Thoracic aorta (tissue), 2 donors: ENCODE measurements at places on chromosomes 5 and 9. TPM values are rescaled to one million over a fixed set of nuclear protein-coding genes. Genes with fewer than 3 reads are reported as not detected.

The GBGT1 gene
- 45.5 TPM for total RNA-seq

The LURAP1L gene
- 10.3 TPM for total RNA-seq

The LRRC70 gene
- total RNA-seq, result 4.2 TPM

The PRXL2C gene
- total RNA-seq, result 26.1 TPM

The RASGRF2 gene
- 6.9 TPM for total RNA-seq

The TAF11L12 gene
- total RNA-seq, result not detected

The NEUROG1 gene
- total RNA-seq, result not detected

The FAM169A gene
- total RNA-seq, result 2.2 TPM

The ANP32B gene
- total RNA-seq, result 23.3 TPM

The FRMD3 gene
- total RNA-seq, result 5.2 TPM

The NRARP gene
- total RNA-seq, result 8.5 TPM

The MLANA gene
- total RNA-seq, result not detected

The ADGRD2 gene
- not detected for total RNA-seq

The DEPDC1B gene
- not detected for total RNA-seq

The COL15A1 gene
- total RNA-seq, result 70.4 TPM

The FOXD4 gene
- total RNA-seq, result 0.28 TPM

The SLC36A3 gene
- total RNA-seq, result not detected

DNA sequence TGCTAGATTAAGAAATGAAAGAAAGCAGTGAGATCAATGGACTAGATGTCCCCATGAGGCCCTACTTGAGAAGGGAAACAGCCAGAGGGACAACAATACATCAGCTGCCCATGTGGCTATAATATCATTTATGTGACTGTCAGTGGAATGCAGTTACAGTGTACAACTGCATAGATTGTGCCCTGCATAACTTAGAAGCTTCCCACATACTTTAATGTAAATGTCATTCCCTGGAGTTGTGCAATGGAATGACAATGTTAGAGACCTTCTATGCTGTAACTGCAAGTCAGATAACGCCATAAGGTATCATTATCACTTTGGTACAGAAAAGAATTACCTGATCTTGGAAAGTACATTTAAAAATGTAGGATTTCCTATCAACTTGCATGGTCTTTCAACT, 67.4 kb downstream of the FBN2 start:
- no peak for DNase-seq

GRCh38 chr9:21144603-21145002, 3.0 kb upstream of the IFNW1 start:
- DNase-seq, result no peak

DNA sequence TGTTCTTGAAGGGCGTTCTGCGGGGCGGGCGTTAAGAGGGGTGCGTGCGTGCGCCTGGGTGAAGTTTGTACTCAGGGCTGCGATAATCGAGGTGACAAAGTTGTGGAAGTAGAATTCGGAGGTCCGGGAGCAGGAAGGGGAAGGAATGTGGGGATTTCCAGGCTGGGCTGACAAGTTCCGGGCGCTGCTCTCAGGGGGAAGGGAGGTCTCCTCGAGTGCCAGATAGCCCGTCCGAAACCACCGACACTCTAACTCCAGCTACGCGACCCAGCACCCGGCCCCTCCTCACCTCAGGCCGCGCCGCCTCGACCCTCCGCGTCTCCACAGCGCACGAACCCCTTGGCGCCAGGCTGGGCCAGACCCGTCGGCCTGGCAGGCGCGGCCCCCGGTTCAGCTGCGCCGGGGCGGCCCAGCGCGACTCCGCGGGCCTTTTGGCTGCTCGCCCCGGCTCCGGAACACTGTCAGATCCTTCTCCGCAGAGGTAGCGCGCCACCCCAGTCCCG, at the start of gene IL6ST:
Gene IL6ST (minus strand): TSS at position 469 of the 503 bp plus-strand sequence. CDS start 18,685 bp downstream, outside the sequence.
- DNase-seq, result no peak

GRCh38 chr9:116030517-116030916, 123.1 kb upstream of the PAPPA start:
- no peak for DNase-seq

DNA sequence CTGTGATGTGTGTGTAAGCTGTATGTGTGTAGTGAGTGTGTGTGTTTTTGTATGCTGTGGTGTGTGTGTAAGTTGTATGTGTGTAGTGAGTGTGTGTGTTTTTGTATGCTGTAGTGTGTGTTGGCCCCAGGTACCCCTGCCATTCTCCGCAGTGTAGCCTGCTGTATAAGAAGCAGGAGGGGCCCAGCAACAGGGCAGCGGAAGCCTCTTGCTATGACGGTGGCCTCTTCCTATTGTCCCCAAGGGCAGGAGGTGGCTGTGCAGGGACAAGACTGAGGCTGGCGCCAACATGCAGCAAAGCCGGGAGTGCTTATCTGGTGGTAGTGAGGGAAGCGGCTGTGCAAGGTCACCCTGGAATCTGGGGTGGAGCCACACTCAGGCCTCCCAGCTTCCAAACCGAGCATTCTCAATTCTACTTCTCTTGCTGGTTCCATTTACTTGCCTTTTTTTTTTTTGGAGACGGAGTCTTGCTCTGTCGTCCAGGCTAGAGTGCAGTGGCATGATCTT, 5.1 kb downstream of the SPAAR start:
- no peak for DNase-seq

DNA sequence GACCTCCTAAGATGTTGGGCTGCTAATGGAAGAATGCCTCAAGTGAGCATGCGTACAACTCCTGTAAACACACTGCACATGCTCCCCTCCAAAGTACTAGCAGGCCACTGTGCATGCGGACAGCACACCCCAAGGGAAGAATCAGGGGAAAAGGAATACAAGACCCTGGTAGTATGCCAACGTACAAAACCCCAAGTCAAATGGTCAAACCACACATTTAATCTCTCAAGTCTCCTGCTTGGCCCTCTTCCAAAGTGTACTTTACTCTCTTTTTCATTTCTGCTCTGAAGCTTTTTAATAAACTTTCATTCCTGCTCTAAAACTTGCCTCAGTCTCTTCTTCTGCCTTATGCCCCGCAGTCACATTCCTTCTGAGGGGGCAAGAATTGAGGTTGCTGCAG, 466.4 kb downstream of the DMRTA1 start:
- DNase-seq, result no peak

DNA sequence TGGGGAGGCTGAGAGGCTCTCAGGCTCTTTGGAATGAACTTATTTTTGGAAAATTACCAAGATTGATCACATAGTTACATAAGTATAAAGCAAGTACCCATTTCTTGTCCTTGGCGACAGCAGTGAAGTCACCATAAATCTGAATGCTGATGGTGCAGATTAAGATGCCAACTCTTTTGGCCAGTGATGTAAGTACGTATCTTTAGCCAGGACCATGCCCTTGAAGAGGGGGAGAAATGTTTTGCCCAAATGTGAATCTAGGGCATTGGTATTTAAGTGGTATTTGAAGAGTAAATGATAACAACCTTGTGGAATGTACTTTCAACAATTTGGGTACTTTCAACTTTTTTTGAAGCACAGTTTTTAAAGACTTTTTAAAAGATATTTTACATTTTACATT, 68.2 kb upstream of the RAD23B start:
- DNase-seq, result no peak

GRCh38 chr5:135190416-135191083, 156.5 kb upstream of the PITX1 start:
- no peak for DNase-seq

DNA sequence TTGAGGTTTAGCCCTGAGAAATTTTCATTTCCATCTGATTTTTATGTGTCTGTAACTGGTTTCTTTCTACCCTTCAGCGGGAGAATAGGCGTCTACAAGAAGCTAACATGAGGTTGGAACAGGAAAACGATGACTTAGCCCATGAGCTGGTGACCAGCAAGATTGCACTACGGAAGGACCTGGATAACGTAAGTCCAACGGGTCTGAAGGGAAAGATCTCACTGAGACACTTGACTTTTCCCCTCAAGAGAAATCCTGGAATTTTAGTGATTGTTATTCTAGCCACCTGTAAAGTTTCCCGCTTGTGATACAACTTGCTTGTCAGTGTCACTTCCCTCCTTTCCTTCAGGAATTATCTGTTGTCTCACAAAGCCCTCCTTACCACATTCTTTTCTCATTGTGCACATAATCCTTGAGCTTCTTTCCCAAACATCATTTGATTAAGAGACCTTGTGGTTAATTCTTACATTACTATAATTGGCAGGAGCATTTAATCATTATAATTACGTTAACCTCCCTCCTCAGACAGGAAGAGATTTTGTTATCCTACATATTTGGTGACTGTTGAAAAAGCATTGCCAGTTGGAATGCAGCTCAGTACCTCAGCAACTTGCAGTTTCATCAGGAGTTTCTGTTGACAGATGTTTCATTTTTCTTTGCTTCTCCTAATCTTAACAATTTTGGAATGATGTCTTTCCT, 56.9 kb downstream of the GPR21 start:
- no peak for DNase-seq

DNA sequence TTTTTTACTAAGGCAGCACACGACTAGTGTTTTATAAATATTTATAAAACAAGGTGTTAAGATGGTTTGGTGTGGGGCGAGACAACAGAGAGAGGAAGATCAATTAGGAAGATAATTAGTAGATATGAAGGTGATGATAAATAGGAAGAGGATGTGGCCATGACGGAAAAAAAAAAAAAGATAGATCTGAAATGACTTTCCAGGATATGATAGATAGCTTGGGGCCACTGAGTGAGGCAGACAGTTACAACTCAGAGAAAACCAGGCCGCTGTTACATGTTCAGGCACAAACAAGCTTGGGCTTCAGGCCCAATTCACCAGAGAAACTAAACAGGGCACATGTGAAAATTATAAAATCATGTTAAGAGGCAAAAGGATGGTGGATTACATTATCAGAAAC, 43.2 kb downstream of the KIAA0825 start:
- no peak for DNase-seq

- DNase-seq, result no peak
Observed at GRCh38 chr9:32596096-32596865, 23.3 kb upstream of the NDUFB6 start.

GRCh38 chr9:26856413-26857032, 36.1 kb downstream of the CAAP1 start:
- DNase-seq, result no peak

DNA sequence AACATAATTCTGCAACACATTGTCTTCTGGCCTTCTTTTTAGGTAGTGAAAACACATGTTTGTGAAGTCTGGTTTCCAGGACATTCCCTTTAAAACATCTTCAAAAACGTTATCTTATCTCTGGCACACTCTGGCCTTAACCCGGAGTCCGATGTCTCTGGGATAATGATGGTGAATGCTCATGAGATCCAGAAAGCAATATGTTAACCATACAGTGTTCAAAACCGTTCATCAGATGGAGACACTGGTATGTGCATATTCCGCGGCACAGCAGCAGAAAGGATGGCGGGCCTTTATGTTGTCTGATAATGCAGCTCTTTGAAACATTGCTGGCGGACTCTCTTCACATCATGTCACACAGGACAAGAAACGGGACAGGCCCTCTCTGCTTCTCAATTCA, 605.2 kb downstream of the CCDC171 start:
- DNase-seq, result no peak

GRCh38 chr5:138697720-138698360, 55.4 kb upstream of the CTNNA1 start:
- no peak for DNase-seq

DNA sequence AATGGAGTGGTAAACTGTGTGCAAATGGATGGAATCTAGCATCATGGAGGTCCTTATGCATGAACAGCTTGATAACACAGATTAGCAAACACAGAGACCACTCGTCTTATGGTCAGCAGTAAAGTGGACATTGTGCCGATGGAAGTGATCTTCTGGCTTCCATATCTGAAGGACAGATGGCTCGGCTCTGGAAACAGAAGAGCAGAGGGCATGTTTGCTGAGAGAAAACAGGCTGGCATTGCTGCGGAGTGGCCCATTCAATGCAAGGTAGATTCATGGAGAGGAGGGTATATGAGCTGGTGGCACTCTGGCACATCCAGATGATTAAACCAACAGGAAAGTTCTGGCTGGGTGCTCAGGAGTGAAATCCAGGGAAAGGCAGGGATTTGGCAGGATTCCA, 513.2 kb downstream of the DIRAS2 start:
- DNase-seq, result no peak

- no peak for DNase-seq
Observed at GRCh38 chr9:76521244-76521681, 62.3 kb downstream of the GCNT1 start.

DNA sequence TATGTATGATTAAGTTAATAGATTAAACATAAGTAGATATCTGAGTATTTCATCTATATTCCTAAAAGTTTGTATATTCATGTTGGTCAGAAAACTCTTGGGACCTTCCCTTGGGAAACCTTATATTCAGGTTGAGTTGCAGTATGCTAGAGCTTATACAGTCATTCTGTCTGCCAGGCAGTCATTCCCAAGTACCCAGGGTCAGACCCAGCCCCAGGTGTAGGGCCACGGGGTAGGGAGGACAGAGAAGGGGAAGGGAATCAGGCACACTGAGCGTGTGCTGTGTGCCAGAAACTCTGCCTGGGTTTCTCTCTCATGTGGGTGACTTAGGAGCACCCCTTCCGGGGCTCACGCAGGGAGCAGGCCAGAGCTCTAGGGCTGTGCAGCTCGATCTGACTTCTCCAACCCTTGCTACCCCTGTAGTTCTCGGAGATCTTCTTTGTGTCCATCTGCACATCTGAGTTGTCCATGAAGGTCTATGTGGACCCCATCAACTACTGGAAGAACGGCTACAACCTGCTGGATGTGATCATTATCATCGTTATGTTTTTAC, 28.2 kb downstream of the CATSPER3 start:
- DNase-seq, result no peak

- no peak for DNase-seq
Observed at GRCh38 chr5:89236900-89237299, 353.9 kb upstream of the MEF2C start.

- no peak for DNase-seq
Observed at GRCh38 chr9:97320080-97320642, 12.7 kb downstream of the CCDC180 start.

DNA sequence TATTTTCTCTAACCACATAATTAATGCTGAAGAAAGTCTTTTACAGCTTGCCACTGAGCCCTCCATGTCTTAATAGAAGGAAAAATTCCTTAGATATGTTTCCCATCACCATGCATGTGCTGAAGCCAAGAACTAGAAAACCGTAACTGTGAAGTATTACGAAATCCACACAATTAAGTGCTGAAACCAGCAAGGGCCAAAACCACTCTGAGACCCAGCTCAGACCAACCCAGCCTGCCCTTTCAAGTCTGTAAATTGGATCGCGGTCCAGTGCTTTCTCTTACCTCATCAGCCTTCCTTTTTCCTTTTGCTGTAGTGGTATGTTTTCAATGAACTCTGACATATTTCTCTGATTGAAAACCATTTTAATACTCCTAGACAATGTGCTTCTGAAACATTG, 26.3 kb downstream of the SEMA5A start:
- no peak for DNase-seq

DNA sequence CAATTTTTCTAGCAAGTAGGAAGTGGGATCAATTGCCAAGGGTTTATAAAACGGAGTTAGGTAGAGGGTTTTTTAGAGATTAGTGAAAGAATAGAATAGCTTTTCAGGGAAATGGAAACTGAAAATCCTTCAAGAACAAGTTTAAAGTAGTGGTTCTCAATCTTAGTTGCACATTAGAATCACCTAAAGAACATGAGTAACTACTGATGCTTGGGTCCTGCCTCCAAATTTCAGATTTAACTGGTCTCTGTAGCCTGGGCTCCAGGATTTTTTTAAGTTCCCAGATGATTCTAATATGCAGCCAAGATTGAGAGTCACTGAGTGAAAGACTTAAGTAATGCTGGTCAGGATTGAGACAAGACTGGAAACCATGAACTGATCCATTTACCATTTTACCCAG, 20.5 kb downstream of the ELOVL7 start:
- no peak for DNase-seq
